Fibroblast of the aortic adventitia (primary cell): ENCODE measurements at places on chromosomes 2 and 18.

DNA sequence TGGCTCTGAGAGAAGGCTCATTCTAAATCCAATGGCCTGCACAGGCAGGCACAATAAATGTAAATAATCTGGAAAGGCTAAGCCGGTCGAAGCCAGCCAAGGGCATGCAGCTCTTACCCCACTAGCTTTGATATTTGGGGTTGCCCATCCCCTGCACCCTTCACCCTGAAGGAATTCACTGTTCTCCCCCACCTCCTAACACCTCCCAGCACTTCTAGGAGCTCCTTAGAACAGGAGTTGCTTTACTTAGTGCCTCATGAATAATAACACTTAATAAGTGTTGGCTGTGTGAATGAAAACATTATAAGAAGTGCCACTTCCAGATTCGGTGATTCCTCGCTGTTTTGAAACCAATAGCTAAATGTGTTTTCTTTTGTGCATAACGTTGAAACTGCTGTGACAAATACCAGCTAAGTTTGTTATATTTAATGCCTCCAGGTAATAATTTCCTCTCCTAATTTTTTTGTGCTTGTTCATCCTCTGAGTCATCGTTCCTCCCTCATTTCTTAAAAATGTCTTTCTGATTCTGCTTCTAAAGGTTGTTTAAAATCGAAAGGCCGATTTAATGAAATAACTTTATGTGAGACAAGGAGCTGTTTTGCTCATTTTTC lies 458.8 kb downstream of the METTL4 start:
- no peak for DNase-seq

DNA sequence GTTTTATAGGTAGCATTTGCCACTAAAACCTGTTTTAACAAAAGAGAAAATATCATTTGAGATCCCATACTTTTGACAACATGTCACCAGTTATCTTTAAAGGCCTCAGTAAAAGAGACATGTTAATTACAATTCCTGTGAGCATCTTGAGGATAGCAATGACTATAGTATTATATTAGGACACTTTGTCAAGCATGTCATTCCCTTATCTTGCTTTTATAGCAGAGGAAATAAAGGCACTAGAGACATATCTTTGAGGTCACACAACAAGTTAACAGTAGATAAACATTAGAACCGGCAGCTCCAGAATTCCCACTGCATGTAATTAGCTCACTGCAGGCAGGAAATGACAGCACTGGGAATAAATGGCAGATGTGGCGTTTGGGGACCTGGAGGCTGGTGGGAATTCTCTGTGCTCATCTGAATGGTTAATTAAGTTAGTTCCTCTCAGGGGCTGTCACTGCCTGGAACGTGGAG lies 25.9 kb downstream of the LYPD6B start:
- no peak for DNase-seq

- peak; percentile 9 for DNase-seq
Observed at GRCh38 chr2:164314148-164314547, 307.1 kb downstream of the GRB14 start.

DNA sequence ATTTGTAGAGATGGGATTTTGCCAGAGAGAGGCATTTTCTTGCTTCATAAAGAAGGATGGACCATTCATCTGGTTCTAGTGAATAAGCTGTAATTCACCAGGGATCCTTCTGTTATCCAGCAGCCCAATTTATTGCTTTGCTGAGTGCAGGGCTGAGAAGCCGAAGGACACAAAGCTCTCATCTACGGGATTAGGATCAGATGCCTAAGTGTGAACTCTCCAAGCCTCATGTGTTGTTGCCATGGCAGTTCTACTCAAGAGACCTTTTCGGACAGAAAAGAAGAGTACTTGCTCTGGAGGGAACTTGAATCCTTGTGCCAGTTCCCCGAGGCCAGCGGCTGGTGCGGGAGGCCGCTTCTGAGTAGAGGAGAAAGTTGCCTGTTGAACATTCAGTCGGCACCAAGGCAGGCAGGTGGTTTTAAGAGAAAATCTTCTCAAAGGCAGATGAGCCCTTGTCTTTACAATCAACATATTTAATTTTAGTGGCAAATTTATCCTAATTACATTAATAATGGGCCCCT lies 38.4 kb upstream of the MBP start:
- DNase-seq: no peak

GRCh38 chr2:11914455-11914854 lies 168.0 kb downstream of the LPIN1 start:
- DNase-seq: peak; percentile 28

DNA sequence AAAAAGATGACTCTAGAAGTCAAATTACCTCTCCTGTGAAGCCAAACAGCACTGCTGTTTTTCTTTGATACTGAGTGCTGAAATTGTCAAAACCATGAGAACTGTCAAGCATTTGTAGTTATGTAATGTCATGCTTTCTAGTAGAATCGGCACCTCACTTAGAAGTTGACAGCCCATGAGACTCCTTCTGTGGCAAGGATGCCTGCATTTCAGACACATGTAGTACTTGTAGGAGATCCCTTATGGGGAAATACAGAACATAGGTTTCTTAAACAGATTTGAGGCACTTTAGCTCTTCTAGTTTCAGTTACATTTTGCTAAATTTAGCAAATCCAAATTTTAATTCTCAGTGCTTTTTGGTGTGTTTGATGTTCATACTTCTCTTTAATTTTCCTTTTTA lies 15.7 kb downstream of the ZNF407 start:
- no peak for DNase-seq

DNA sequence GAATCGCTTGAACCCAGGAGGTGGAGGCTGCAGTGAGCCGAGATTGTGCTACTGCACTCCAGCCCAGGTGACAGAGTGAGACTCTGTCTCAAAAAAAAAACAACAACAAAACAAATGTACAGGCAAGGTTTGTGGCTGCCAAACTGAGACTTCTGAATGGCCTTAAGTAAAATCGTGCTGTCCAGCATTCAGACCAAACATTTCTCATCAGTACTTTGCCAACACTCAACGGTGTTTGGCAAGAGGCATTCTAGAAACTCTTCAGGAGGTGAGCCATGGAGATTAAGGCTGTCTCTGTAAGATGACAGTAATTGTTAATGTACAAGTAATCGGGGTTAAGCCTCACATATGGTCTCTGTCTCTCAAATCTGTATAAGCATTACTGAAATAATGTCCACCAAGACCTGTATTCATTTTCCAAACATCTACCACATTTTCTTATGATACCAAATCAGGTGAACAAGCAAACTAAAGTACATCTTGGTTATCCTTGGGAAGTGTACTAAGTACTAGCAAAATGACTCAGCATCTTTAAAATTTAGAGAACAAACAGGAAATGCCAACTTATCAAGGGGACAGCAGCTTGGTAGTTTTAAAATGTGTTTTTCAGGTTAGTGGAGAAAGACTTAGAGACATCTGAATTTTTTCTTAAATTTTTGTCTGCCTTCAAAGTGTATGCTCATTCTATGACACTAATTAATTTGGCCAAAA lies 29.3 kb downstream of the SERPINE2 start:
- peak; percentile 53 for DNase-seq

DNA sequence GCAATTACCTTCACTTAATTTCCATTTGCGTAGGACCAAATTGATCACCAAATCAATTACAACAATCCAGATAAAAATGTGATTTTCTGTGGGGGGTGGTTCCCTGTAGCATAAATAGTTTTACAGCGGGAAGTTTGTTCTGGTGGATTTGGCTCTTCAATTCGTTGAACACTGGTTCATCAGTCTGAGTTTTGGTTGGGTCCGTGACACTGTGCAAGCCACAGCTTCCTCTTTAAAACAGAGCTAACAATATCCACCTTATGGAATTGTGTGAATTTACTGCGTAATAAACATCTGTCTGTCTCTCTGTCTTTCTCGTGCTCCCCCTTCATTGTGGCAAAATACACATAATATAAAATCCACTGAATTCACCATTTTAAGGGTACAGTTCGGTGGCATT lies 310.8 kb downstream of the TGIF1 start:
- no peak for DNase-seq

GRCh38 chr18:49006641-49007454 lies 56.1 kb upstream of the SMAD7 start:
- DNase-seq: no peak

DNA sequence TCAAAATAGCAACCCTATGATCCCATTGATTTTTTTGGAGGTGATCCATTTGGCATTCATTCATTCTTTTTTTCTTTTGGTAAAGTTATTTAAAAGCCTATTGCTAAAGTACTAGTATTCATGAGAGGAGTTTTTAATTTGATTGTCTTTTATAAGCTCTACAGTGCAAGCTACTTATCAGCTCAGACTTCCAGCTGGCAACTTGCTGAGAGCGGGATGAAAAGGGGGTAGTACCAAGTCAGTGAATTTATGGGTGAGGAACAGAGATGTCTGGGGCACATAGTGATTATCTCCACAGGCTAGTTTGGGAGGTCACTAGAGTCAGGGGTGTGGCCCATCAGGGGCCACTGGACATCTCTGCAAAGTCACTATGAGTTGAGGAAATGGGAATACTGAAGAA lies 202.4 kb downstream of the PIK3C3 start:
- peak; percentile 7 for DNase-seq

DNA sequence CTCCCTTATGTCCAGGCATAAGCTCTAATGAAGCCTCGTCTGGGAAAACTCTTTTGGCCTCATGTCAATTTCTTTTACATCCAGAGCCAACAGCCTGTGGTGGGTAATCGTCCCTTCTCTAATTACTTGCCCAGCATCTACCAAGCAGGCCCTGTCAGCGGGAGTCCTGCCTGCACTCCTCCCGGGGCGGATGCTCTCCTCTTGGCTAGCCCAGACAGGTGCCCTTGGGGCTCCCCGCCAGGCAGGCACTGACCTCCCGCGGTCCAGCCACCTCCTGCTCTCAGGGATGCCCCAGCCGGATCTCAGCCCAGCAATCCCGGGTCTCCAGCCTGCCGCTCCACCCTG lies 74.2 kb downstream of the NCAPH start:
- peak; percentile 63 for DNase-seq

GRCh38 chr2:1856922-1857321 lies 112.6 kb upstream of the PXDN start:
- DNase-seq: peak; percentile 16

- DNase-seq: no peak
Observed at GRCh38 chr18:58055890-58056558, 12.0 kb downstream of the NEDD4L start.

DNA sequence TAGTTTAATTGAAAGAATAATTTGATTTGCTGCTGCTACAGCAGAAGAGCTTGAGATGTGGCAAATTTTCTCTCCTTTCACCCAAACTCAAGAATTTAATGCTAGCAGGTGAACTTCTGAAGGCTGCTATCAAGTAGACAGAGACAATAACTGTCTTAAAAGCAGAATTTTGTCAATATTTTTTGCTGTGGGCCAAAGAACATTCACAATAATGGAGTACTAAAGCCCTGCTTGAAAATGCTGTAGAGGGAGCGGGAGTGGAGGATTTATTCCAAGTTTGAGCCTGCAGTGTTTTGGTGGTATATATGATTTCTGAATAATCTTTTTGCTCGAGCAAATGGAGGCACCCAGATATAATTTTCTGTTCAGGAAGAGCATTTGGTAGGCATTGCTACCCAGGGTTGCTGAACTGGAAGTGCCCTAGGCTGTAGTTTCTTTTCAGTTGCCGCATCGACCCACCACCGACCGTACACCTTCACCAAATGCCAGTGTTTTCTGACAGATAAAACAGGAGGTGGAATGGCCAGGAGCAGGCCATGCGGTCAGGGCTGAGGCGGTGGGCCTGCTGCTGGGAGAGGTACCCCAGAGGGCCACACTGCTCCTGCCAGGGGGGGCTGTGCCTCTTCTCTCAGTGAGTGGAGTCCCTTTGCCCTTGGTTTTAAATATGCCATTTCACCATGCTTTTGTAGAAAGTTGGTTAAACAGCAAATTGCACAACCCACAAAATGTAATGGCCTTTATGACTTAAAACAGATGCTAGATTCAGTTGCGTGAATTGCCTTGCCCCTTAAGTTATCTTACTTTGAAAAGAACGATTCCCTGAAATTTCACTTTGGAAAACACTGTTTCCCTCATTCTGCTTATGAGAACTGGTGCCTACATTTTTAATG lies 36.4 kb downstream of the TSHZ1 start:
- DNase-seq: peak; percentile 79

DNA sequence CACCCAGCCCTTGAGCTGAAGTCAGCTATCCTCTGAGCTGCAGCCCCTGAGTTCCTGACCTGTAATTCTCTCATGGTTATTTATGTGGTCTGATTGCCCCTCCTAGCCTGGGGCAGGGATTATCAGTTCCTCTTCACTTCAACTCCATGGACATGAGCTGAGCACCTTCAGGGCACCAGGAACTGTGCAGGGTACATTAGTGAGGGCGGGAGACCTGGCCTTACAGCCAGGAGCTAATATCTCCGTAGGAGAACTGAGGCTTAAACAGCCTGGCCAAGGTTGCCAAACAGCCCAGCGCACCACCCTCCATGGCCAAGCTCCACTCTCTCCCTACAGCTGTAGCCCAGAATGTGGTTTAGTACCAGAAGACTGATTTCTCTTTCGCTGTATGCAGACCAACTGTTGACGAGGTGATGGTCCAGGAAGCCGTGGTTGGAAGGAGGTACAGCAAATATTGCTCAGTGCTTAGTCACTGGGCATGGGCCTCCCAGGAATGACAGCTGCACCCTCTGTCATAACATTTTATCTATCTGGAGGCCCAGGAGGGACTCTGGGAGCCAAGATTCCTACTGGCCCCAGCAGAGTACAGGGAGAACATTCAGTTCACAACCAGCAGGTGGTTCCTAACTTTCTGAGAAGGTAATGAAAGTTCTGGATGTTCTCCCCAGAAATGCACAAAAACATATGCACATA lies 228.7 kb upstream of the SIX2 start:
- peak; percentile 99 for DNase-seq

- peak; percentile 63 for DNase-seq
Observed at GRCh38 chr2:168920504-168921157, 19.5 kb downstream of the G6PC2 start.

GRCh38 chr2:195737511-195738325 lies 80.7 kb downstream of the SLC39A10 start:
- peak; percentile 20 for DNase-seq

DNA sequence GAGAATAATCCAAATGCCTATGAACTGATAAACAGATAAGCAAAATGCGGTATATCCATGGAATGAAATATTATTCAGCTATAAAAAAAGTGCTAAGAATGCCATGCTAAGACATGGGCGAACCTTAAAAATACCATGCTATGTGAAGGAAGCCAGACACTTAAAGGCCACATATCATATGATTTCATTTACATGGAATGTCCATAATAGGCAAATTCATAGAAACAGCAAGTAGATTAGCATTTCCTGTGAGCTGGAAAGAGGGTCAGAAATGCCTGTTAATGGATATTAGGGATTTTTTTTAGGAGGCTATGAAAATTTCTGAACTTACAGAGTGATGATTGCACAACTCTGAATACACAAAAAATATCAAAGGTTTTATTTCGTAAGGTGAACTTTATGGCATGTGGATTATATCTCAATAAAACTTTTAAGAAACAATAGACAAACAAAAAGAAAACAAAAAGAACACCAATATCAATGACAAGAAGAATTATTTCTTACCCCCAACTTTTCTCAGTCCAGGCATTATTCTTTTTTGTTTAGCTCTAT lies 1207.7 kb downstream of the SUCLG1 start:
- DNase-seq: no peak

- peak; percentile 14 for DNase-seq
Observed at GRCh38 chr2:143730155-143730952, 601.1 kb downstream of the ARHGAP15 start.

- no peak for DNase-seq
Observed at GRCh38 chr2:88209521-88210131, 39.5 kb downstream of the THNSL2 start.

- DNase-seq: no peak
Observed at GRCh38 chr18:8501044-8501443, 108.2 kb upstream of the RAB12 start.
